ENCODE measurements at places on chromosomes 3 and 15.

DNA sequence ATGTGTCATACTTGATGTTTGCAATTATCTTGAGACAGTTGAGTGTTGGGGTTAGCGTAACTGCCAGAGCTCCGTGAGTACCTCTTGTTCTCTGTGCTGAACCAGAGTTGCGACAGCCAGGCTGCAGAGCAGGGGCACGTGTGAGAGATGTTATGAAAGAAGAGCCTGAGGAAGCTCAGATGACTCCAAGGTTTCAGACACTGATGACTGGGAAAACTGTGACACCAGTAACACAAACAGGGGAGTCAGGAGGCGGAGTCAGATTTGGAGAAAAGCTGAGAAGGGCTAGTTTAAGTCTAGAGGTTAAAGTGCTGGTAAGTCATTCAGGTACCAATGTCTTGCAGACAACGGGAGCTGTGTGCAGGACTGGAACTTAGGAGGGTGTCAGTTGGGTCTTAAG is 45.0 kb downstream of the BLM start:
- no peak for DNase-seq

- DNase-seq, result no peak
Measured at GRCh38 chr15:62348623-62349022, 183.5 kb upstream of the C2CD4B start.

DNA sequence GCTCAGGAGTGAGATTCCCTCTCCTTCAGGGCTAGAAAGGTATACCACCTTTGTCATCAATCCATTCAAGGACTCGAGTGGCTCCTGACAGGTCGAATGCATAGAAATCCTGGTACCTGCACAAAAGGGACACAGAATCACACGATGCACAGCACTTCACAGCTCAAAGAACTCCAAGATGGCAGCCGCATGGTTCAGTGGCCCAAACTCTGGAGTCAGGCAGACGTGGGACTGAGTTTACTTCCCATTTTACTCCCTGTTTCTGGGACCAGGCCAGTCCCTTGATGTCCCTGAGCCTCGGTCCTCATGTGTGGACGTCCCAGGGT is 536 bp downstream of the WDR73 start:
- DNase-seq, result no peak

- no peak for DNase-seq
Measured at GRCh38 chr3:148682997-148683396, 14.7 kb upstream of the AGTR1 start.

- no peak for DNase-seq
Measured at GRCh38 chr3:137765310-137766033, 1.4 kb downstream of the SOX14 start.

DNA sequence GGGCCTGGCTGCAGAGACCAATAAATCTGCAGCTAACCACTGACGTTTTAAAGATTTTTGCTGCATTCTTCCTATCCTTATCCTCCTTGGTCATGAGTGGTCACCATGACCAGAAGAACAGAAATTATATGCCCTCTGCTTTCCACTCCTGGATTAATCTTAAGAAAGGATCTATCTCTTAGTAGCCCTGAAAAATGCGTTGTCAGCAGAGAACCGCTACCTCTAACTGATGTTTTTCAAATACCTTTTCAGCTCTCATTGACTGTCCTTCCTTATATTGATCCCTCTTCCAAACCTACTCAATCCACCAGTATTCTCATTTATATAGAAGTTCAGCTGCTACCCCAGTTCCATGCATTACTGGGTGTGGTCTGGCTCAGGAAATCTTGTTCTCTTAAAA is 610.1 kb downstream of the MECOM start:
- DNase-seq, result no peak

- DNase-seq, result no peak
Measured at GRCh38 chr3:175619369-175619768, 760.2 kb downstream of the NAALADL2 start.

DNA sequence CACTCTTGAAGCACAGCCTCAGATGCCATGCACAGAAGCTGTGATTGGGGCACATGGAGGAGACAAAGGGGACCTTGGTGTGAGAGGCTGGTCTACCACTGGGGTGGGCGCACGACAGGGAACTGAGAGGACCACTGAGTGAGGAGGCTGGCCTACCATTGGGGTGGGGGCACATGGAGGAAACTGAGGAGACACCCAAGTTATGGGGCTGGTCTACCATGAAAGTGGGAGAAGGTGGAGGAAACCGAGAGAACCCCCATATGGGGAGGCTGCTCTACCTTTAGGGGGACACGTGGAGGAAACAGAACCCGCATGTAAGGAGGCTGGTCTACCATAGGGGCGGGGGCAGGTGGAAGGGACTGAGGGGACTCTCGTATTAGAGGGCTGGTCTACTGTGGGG is 153.4 kb downstream of the FBLN2 start:
- DNase-seq, result no peak

GRCh38 chr3:124063197-124063909 is 71.4 kb upstream of the ROPN1 start:
- DNase-seq, result no peak

DNA sequence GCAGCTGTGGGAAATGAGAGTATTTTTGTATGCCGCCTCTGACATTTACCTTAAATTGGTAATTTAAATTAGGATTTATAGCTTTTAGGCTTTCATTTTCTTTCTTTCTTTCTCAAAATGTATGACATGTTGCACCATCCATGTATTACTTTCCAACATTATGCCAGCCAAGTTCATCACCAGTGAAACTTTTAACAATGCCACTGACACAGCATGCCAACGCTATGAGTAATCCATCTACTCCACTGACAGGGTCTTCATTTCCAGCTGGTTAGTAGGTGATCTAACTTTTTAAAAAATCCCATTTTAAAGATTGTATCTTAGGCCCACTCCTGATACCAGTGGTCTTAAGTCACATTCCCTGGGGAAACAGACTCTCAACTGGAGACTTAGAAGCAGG is 21.8 kb upstream of the CLDN16 start:
- DNase-seq, result no peak

DNA sequence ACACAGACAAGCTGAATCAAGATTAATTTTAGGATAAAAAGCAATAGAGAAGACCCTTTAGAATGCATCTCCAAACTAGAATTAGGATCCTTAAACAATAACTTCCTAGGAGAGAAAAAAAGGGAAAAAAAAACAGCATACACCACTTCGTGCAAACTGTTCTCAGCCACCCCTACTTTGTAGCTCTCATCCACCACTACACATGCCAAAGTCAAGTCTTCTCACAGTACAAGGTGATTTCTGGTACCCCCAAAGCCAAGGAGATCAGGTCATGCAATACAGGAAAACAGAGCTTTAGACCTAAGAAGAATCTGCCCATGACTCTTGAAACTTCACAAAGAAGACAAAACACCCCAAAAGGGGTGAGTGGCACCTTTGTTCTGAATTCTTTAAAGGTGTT is 166.9 kb downstream of the SUCNR1 start:
- no peak for DNase-seq

DNA sequence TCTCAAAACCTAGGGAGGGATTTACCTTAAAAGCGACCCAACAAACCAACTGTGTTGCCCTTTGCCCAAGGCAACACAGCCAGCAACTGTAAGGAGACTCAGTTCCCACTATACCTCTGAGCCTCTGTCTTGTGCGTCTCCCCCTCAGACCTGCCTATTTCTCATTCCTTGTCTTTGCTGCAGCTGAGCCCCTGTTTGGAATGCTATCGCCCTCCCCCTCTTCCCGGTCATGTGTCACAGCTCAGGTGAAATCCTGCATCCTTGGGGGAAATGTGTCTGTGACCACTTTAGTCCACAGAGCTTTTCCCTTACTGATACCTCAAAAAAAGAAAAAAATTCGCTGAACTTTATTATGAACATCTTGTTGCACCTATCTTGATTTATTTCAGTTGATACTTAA is 52.0 kb upstream of the LRIG1 start:
- DNase-seq, result peak; percentile 0

GRCh38 chr3:46579756-46580286 is 13.7 kb upstream of the LRRC2 start:
- DNase-seq, result no peak

GRCh38 chr3:25843332-25843731 is 53.4 kb downstream of the OXSM start:
- no peak for DNase-seq

GRCh38 chr15:73694419-73694818 is 10.2 kb downstream of the CD276 start:
- no peak for DNase-seq

DNA sequence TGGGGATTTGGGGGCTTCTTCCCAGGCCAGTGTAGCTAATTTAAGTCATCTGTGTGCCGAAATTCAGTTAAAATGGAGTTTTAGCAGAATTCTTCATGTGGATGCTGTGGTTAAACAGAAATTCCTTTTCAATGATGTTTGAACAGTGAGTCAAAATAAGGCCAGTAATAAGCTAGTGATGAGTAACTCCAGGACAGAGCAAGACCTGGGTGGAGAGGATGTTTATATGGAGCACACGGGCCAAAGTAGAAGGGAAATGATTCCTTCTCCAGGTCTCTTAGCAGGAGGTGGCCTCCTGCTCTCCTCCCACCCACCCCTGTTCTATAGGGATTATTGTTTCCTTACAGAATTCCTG is 31.9 kb upstream of the UACA start:
- DNase-seq, result no peak

GRCh38 chr15:25088261-25088790 is 133.5 kb downstream of the SNRPN start:
- DNase-seq, result no peak

DNA sequence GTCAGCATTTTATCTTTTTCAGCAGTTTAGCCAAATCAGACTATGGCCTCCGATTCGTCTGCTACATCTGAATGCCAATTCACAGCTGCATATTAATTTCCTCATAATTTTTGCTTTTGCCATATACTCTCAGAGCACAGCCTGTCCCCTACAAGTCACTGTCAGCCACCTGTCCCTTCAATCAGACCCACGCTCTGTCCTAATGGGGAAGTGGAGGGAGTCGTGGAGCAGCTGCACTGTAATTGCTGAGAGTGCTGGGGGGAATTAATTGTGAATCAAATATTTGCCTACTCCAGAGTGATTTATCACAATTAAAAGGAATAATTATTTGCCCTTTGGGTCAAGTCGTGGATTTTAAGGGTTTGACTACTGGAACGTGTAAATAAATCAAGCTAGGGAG is 75.5 kb downstream of the EBLN2 start:
- no peak for DNase-seq

DNA sequence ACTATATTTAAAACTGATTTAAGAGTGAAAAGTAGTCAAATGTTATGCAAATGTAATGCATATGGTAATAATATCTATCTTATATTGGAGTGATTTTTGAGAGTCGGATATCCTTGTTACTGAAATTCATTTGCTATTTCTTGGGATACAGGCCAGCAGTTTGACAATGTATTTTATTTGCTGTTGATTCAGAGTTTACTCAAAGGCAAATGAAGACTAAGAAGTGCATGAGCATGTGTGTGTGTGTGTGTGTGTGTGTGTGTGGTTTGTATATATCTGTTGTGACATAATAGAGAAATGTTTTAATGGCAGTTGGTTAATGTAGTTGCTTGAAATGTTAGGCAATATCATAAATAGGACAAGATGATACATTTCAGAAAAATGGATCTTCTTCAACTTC is 39.0 kb downstream of the UNC13C start:
- no peak for DNase-seq

- DNase-seq, result no peak
Measured at GRCh38 chr3:171186817-171187500, 160.4 kb upstream of the SLC2A2 start.

- DNase-seq, result no peak
Measured at GRCh38 chr15:69903470-69904469, 193.9 kb downstream of the TLE3 start.

DNA sequence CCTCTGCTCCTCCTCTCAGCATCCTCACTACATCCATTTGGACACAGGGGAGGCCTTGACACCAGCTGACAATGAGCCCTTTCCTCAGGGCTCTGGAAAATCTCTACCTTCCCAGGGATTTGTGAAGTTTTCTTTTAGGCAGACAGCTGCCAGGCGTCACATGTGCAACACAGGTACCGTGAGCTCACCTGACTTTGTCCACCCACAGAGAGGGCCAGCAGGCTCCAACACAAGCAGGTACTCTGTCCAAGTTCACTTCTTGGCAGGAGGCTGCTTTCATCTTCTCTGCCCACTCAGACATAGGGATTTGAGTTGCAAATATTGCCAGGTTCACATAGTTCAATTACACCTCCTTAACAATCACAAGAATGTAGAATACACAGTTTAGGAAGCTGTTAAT is 15.3 kb upstream of the MINAR1 start:
- DNase-seq, result no peak

GRCh38 chr3:37763309-37763708 is 98.4 kb upstream of the CTDSPL start:
- DNase-seq, result no peak

GRCh38 chr3:40847551-40847992 is 322.8 kb downstream of the ZNF621 start:
- DNase-seq, result no peak

DNA sequence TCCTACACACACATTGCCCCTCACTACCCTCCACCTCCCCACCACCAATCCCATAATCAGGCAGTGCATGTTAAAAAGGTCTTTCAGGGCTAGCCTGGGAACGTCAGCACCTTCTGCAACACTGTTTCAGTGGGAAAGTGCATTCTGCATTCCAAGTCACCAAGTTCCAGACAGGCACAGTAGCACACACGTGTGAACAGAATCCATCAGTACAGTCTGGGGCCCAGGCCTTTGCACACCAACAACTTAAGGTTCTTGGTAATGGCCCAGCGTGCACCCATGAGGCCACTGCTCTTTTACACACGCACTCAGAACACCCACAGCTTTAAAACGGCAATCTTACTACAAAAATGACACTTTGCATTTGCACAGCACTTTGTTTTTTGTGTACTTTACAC is 1.2 kb downstream of the ANXA2 start:
- DNase-seq, result no peak

DNA sequence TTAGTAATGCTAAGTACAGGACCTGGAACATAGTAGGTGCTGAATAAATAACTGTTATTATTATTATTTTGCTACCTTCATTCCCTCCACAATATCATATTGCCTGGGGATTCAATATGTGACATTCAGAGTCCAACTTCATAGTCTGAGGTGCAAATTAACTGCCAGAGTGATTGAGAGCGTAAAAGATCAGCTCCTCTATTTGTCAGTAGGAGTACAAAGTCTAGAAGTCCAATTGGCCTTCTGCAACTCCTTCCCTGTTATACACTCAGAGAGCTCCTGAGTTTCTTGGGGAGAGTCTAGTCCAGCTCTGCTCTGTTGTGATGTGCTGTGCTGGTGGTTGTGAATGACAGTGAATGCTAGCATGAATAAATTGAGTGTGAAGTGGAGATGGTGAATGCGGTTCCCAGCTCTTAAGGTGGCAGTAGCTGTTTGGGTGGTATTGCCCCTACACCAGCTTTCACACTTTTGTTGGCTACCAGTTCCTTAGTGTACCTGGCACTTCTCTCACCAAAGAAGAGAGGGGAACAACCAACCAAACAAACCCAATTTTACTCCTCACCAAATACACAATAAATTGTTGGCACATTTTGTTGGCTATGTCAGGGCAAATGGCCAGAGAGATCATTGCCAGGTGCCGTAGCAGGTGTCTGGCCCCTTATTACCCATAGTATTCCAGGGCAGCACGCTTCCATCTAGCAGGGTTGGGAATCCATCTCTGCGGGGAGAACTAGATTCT is 270.1 kb upstream of the TBL1XR1 start:
- no peak for DNase-seq
